Fibroblast of lung (primary cell): ENCODE measurements at places on chromosomes 2 and 18.

GRCh38 chr18:26458526-26459232 lies 89.7 kb downstream of the KCTD1 start:
- peak; percentile 81 for DNase-seq
- no peak overlapping the region for H3K4me3 ChIP-seq
- peaks cover 3% of the 10 kb centered on the region for H3K36me3 ChIP-seq
- H3K4me1 ChIP-seq = peaks cover 3% of the 10 kb centered on the region

GRCh38 chr18:52337276-52337675 lies 2.7 kb upstream of the DCC start:
- H3K27ac ChIP-seq = peak overlapping the region; percentile 14
- H3K36me3 ChIP-seq = no peaks in the 10 kb centered on the region
- DNase-seq = peak; percentile 70
- H3K27me3 ChIP-seq = peaks cover 11% of the 10 kb centered on the region

GRCh38 chr2:9984871-9985480 lies 33.5 kb downstream of the GRHL1 start:
- no peak overlapping the region for H3K4me3 ChIP-seq
- no peaks in the 10 kb centered on the region for H3K27me3 ChIP-seq
- no peak for DNase-seq
- peaks cover 9% of the 10 kb centered on the region for H3K4me1 ChIP-seq
- H3K36me3 ChIP-seq = no peaks in the 10 kb centered on the region
- H3K27ac ChIP-seq = no peak overlapping the region

- DNase-seq = peak; percentile 77
- H3K4me3 ChIP-seq = peak overlapping the region; percentile 63
- H3K27me3 ChIP-seq = peaks cover 2% of the 10 kb centered on the region
- H3K36me3 ChIP-seq = no peaks in the 10 kb centered on the region
These were observed 1.5 kb upstream of the VSNL1 start for GRCh38 chr2:17538844-17539554.

DNA sequence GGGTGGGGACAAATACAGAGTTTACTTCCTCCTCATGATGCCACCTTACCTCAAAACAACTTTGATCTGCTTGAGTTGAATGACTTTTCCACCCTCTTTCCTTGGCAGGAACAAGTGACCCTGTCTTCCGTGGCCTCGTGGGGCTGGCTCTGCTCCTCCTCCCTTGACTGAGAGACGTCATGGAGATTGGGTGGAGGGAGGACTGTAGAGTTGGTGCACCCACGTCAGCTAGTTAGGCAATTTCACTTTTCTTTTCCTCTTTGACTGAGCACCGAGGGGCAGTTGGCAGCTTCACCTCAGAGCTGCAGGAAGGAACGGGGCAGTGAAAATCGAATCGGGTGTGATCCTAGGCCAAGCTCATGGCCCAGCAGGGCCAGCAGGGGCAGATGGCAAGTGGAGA lies at the start of gene SP140:
TSS of gene SP140 (plus strand) at position 251 of the 400 bp plus-strand sequence. CDS start at position 360, 109 bp downstream.
- H3K4me1 ChIP-seq = peaks cover 2% of the 10 kb centered on the region
- no peak within 1 kb of the TSS for H3K27ac ChIP-seq
- DNase-seq = no peak
- H3K4me3 ChIP-seq = no peak within 1 kb of the TSS
- H3K27me3 ChIP-seq = no peaks in the 10 kb centered on the region

DNA sequence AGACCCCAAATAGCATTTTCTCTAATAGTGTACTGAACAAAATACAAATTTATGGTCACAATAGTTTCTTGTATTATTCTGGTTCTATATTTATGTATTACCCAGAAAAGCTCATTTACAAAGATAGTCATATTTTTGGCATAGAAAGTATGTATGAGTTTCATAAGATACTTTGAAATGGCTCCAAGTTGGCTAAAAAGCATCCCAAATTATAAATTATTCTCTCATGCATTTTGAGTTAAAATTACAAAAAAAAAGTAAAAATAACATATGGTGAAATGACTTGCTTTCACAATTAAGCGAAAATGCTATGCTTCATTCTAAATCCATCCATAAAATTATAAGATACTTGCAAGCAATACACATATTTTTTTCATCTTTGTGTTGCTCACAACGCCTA lies 530.7 kb downstream of the ZNF804A start:
- H3K4me1 ChIP-seq = no peaks in the 10 kb centered on the region
- DNase-seq = no peak
- H3K4me3 ChIP-seq = no peak overlapping the region
- H3K27me3 ChIP-seq = no peaks in the 10 kb centered on the region
- H3K36me3 ChIP-seq = no peaks in the 10 kb centered on the region

DNA sequence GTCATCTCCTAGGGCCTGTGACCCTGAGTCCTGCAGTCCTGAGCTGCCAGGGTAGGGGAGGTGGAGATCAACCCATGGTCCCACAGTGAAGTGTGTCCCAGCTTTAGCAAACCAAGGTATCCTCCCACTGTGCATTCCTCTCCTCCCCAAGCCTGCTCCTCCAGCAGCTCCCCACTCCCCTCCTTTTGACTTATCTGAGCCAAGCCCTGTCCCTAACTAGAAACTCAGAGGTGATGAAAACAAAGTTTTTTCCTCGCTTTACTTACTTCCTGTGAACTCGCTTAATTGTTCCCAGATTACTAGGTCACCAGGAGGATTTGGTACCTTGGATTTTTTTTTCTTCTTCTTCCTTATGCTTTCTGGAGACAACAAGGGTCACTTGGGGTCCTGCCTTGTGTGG lies 80.8 kb downstream of the EHD3 start:
- H3K27ac ChIP-seq = no peak overlapping the region
- H3K4me1 ChIP-seq = peaks cover 8% of the 10 kb centered on the region
- H3K4me3 ChIP-seq = no peak overlapping the region
- DNase-seq = no peak
- H3K36me3 ChIP-seq = no peaks in the 10 kb centered on the region

DNA sequence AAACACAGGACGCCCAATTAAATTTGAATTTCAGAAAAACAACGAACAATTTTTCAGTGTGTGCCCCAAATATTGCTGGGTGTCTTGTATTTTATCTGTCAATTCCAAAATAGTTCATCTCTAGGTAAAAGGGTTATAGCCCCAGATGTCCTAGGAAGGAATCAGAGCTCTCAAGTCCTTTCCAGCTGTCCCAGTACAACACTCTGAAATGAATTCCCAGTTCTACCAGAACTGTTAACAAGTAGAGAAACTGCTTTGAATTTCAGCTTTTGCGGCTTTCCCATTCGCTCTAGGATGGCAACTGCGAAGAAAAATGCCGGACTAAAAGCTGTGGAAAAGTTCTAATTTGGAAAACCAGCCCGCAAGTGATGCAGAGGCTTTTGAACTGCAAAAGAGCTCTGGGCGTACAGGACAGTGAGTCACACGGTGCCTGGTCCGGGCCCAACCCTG lies 497 bp upstream of the GIGYF2 start:
- peaks cover 12% of the 10 kb centered on the region for H3K4me1 ChIP-seq
- H3K27me3 ChIP-seq = no peaks in the 10 kb centered on the region
- DNase-seq = no peak
- H3K36me3 ChIP-seq = peaks cover 2% of the 10 kb centered on the region
- H3K27ac ChIP-seq = peak overlapping the region; percentile 81

- no peak overlapping the region for H3K4me3 ChIP-seq
- H3K4me1 ChIP-seq = no peaks in the 10 kb centered on the region
- no peaks in the 10 kb centered on the region for H3K36me3 ChIP-seq
- no peak overlapping the region for H3K27ac ChIP-seq
- no peak for DNase-seq
These were observed 3.3 kb upstream of the ABCA12 start for GRCh38 chr2:215141706-215142105.

GRCh38 chr2:72149556-72150156 lies 2.0 kb upstream of the CYP26B1 start:
- H3K27me3 ChIP-seq = peaks cover 65% of the 10 kb centered on the region
- H3K4me1 ChIP-seq = peaks cover 2% of the 10 kb centered on the region
- no peak for DNase-seq

- H3K4me3 ChIP-seq = no peak overlapping the region
- H3K36me3 ChIP-seq = no peaks in the 10 kb centered on the region
- H3K4me1 ChIP-seq = no peaks in the 10 kb centered on the region
- no peak overlapping the region for H3K27ac ChIP-seq
- DNase-seq = no peak
These were observed 228.7 kb downstream of the IKZF2 start for GRCh38 chr2:212922701-212923100.

DNA sequence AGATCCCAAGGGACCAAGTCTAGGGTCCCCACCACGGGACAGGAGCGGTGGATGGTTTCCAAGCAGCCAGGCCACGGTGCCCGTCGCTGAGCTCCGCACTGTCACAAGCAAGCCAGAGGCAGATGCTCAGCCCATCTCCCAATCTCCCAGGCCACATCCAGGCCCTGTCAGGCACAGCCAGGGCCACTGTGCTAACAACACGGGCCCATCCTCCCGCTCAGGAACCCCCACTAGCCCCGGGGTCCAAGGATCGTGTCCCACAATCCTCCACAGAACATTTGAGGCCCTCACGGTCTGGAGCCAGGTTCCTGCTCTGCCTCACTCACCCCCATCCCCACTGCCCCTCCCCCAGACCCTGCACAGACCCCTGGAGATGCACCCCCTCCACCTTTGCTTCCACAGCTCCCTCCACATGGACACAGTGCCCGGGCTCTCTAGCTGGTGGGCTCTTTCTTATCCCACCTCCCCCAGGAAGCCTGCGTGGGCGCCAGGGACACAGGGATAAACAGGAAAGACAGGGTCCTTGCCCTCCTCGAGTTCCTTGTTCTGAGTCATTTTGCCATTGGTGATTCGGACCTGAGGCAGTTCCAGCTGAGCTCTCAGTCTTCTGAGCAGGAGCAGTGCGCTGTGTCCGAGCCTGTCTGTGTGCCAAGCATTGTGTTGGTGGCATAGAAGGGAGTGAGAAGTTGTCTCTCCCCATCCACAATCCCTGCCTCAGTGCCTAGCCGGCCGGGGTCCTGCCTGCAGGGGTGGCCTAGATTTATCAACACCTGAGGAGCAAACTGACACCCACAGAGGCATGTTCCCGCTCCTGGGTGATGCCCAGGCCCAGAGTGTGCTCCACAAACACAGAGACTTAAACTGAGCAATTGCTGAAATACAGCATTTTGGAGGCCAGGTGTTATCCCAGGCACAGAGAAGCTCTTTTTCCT lies 7.0 kb downstream of the CROCC2 start:
- peaks cover 26% of the 10 kb centered on the region for H3K4me1 ChIP-seq
- DNase-seq = peak; percentile 35
- H3K4me3 ChIP-seq = no peak overlapping the region
- H3K36me3 ChIP-seq = no peaks in the 10 kb centered on the region

DNA sequence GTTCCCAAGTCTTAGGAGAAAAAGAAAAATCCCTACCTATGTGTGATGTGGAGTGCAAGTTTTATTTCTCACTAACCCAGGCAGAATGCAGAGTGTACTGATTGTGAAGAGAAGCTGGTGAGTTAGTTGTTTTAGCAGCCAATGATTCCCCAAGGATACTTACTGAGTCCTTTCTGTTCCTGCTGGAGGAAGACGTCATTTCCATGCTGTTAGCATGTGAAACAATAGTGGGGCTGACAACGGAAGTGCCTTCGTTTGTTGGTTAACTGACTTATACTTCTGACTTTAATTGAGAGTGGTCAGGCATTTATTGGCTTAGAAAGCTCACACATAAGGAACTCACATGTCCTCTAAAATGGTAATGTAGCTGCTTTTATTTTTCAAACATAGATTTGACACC lies 180.6 kb downstream of the MC4R start:
- no peak overlapping the region for H3K4me3 ChIP-seq
- H3K36me3 ChIP-seq = no peaks in the 10 kb centered on the region
- H3K4me1 ChIP-seq = no peaks in the 10 kb centered on the region

DNA sequence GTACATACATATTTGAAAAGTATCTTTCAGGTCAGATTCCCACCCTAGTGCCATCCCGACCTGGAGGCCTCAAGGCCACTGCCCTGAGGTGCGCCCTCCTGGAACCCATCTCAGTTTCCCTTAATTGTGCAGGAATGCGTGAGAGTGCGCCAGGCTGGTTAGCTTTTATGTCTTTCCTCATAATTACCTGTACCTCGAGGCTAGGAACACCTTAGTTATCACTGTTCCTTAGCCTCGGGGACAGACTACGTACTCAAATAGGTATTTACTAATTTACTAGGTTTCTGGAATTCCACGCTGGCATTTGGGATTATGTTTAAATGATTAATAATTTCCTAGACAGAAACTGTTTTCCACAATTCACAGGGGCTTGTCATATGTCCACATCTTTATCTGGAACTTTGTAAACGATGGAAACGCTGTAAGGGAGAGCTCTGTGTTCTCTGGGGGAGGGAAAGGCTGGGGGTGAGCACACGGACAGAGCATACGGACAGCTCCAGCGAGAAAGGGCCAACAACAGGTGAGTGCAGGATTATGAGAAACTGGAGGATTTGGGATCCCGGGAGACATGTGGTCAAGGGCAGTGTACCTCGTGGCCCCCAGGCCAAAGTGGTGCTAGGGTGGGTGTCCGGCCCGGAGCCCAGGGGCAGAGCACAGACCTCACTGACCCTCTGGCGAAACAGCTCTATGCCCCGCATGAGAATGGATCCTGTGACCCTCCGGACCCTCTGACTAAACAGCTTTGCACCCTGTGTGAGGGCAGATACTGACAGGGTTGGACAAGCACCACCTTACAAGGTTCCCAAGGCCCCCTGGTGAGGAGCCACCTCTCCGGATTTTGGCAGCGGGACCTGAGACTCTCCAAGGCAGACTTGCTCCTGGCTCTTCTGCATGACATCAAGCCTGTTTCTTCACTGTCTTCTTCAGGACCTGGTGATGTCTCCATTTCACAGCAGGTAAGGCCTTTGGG lies 102.0 kb upstream of the PXDN start:
- no peak for DNase-seq
- no peak overlapping the region for H3K27ac ChIP-seq
- H3K36me3 ChIP-seq = no peaks in the 10 kb centered on the region
- H3K27me3 ChIP-seq = no peaks in the 10 kb centered on the region

- no peak overlapping the region for H3K4me3 ChIP-seq
- no peak overlapping the region for H3K27ac ChIP-seq
- peaks cover 5% of the 10 kb centered on the region for H3K27me3 ChIP-seq
- no peaks in the 10 kb centered on the region for H3K4me1 ChIP-seq
- H3K36me3 ChIP-seq = no peaks in the 10 kb centered on the region
- DNase-seq = no peak
These were observed 12.0 kb upstream of the DGKD start for GRCh38 chr2:233342301-233342700.

- no peak overlapping the region for H3K27ac ChIP-seq
- no peaks in the 10 kb centered on the region for H3K36me3 ChIP-seq
- no peak overlapping the region for H3K4me3 ChIP-seq
- peaks cover 11% of the 10 kb centered on the region for H3K4me1 ChIP-seq
- no peaks in the 10 kb centered on the region for H3K27me3 ChIP-seq
These were observed 23.0 kb downstream of the ERMN start for GRCh38 chr2:157302492-157303099.

- H3K27me3 ChIP-seq = no peaks in the 10 kb centered on the region
- peaks cover 4% of the 10 kb centered on the region for H3K36me3 ChIP-seq
- H3K4me3 ChIP-seq = peak overlapping the region; percentile 37
- DNase-seq = peak; percentile 95
- peaks cover 11% of the 10 kb centered on the region for H3K4me1 ChIP-seq
These were observed 6.3 kb downstream of the RAB12 start for GRCh38 chr18:8615397-8616027.

DNA sequence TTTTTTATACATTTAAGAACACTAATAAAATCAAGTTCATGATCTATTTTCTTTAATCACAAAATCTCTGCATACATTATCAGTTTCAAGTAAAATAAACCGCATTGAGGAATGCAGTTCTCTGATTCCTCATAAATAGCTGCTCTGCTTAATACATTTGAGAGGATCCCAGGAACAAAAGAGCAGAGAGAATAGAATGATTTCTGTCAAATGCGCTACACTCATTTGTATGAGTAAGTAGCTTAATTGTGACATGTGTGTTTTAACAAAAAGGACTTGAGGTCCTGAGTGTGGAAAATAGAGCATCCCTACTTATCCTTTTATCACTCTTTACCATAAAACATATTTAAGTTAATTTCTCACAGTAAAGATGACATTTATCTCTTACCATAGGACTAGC lies 134.0 kb downstream of the PID1 start:
- no peaks in the 10 kb centered on the region for H3K4me1 ChIP-seq
- H3K27me3 ChIP-seq = no peaks in the 10 kb centered on the region
- H3K27ac ChIP-seq = no peak overlapping the region
- H3K4me3 ChIP-seq = no peak overlapping the region
- H3K36me3 ChIP-seq = no peaks in the 10 kb centered on the region
- no peak for DNase-seq
